ENCODE measurements at places on chromosomes 7 and 10.

DNA sequence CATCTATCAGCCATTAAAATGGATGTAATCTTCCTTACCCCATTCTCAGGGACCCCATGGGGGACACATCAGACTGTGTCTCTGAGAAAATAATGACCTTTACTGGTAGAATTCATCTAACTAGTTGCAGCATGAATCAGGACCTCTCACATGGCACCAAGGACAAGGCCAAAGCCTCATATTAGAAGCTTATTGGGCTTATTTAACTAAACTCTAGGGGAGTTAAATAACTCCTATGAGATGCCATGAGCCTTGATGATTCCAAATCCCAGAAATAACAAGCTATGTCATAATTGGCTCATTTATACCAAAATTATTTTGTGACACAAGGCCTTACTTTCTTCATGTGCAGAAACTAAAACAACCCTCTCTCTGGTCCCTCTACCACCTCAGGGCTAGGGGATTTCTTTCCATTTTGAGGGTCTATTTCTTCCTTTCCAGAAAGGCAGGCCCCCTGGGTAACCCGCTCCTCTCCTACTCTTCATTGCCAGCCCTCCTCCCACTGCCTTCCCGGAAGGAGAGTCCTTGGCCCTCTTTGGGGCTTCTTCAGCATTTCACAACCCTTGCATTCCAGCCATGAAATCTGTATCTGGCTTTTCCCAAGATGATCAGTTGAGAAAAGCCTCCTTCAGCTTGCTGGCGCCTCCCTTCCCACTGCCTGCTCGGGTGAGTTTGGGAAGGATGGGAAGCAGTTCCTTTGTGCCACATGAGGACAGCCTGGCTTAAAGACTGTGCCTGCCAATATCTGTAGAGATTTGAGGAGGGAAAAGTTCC is 41.8 kb upstream of the TRIM8 start:
- no peak for DNase-seq

DNA sequence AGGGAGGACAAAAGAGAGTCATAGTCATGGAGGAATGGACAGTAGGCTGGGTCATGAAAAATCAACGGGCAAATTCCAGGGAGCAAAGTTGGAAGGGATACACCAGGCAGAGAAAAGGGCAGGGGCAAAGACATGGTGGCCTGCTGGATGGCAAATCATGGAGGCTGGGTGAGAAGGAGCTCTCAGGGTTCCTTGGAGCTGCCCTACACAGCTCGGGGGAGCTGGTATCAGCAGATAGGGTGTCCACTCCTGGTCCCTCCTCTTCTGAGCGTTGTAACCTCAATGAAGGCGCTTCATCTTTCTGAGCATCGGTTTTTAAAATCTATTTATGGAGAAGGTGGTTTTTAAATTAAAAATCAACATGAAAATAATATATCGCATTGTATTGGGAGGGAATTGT is 27.9 kb upstream of the EIF5AL1 start:
- DNase-seq, result no peak

DNA sequence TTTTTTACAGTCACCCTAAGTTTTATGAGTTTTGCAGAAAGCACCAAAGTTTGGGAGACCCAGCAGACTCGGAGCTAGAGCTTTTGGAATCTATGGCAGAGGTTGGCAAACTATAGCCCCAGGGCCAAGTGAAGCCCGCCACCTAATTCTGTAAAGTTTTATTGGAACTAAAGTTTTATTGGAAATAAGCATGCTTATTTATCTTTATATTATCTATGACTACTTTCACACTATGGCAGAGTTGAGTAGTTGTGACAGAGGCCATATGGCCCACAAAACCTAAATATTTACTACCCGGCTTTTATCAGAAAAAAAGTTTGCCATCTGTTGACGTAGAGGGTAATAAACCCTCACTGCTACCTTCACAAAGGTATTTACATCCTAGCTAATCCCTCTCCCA is 267.6 kb downstream of the GPAM start:
- DNase-seq, result no peak

GRCh38 chr10:31158011-31158658 is 126.5 kb upstream of the ZNF438 start:
- DNase-seq, result no peak

GRCh38 chr7:65251851-65252620 is 121.6 kb upstream of the ZNF92 start:
- DNase-seq, result no peak

Measured in kidney glomerular epithelial cell (primary cell).